ENCODE measurements at places on chromosomes 4 and X. TPM values are rescaled to one million over a fixed set of nuclear protein-coding genes. Genes with fewer than 3 reads are reported as not detected.

DNA sequence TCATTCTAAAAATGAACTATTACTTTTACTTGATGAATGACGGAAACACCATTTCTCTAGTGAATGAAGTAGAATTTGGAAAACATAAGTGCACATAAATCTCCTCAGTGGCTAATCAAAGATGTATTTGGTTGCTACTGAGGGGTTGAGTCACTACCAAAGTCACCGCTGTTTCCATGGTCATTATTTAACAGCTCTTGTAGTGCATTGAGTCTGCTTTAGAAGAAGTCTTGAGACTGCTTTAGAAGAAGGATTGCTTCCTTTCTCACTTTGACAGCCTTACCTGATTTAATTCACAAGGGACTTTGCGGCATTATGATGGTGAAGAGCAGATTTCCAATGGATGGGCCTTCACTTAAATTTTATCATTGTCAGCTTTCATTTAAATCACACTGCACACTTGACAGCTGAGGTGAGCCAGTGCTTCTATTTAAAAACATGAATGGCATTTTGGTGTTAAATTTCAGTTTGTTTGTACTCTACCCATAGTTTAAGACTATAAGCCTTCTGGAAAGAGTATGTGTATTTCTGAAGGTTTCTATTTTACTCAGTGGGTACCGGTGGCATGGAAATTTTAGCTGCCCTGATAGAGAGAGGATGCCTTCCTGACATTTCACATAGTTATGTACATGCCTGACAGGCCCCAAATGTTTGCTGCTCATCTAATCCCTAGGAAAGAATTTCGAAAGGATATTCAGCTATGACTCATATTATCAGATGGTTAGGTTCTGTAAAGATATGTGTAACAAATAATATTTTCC, 9.5 kb downstream of the ASB5 start:
- no peak overlapping the region for H3K4me3 ChIP-seq
- H3K27me3 ChIP-seq, result no peaks in the 10 kb centered on the region
- DNase-seq, result no peak
- no peaks in the 10 kb centered on the region for H3K4me1 ChIP-seq
- H3K27ac ChIP-seq, result no peak overlapping the region
- H3K36me3 ChIP-seq, result no peaks in the 10 kb centered on the region

GRCh38 chr4:82848706-82849105, 42.2 kb downstream of the SEC31A start:
- H3K27me3 ChIP-seq, result no peaks in the 10 kb centered on the region
- peaks cover 65% of the 10 kb centered on the region for H3K36me3 ChIP-seq
- H3K27ac ChIP-seq, result no peak overlapping the region
- no peak for DNase-seq

SPON2 gene
- 22.8 TPM for total RNA-seq

DNA sequence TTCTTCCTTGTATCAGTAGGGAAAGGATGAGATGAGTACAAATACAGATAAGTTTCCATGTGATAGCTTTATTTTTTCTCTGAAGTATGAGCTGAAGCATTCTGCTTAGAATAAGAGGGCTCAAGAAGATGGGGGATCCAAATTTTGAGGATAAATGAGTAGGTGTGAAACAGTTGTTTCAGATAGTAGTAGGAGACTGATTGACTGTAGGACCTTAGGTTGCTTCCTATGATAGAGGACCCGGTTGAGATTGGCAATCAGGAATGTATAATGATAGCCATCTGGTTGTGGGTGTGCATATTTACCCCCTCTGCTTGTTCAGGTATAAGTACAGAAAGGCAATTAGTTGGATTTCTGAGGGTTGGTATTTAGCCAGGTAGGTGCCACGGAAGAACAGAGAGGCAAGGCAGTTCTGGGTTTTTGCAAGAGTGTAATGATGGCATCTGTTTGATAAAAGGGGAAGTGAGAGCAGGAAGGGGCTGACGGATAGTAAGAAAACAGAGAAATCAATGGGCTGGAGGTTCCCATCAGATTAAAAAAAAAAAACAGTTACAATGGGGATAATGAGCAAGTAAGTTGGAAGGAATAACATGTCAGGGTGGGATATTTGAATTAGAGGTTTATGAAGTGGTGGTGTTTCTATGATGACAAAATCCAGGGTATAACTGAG, 13.7 kb downstream of the OCRL start:
- H3K4me1 ChIP-seq, result no peaks in the 10 kb centered on the region
- no peak overlapping the region for H3K4me3 ChIP-seq
- H3K27me3 ChIP-seq, result no peaks in the 10 kb centered on the region
- DNase-seq, result no peak

CFAP47 gene
- total RNA-seq, result not detected

DUX4 gene
- total RNA-seq, result not detected

GRCh38 chr4:78410676-78411075, 140.9 kb upstream of the ANXA3 start:
- peaks cover 2% of the 10 kb centered on the region for H3K27me3 ChIP-seq
- H3K4me3 ChIP-seq, result no peak overlapping the region
- no peak overlapping the region for H3K27ac ChIP-seq
- no peaks in the 10 kb centered on the region for H3K4me1 ChIP-seq

- no peak overlapping the region for H3K4me3 ChIP-seq
- no peaks in the 10 kb centered on the region for H3K27me3 ChIP-seq
- H3K36me3 ChIP-seq, result no peaks in the 10 kb centered on the region
- DNase-seq, result no peak
- peaks cover 7% of the 10 kb centered on the region for H3K4me1 ChIP-seq
These were observed 172.7 kb downstream of the NHS start for GRCh38 chrX:17547658-17548057.

MAOB gene
- total RNA-seq, result not detected

DNA sequence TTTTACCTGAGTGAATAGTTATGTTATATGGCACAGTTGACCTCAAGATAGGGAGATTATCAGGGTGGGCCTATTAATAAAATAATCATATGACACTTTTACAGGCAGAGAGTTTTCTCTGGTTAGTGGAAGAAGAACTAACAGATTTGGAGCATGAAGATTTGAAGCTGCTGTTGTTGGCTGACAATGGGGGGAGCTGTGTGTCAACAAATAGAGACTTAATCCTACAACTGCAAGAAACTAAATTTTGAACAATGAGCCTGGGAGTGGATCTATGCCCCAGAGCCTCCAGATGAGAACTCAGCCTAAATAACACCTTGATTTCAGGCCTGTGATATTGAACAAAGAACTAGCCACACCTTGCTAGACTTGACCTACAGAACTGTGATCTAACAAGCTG, 7.2 kb upstream of the CCSER1 start:
- H3K27ac ChIP-seq, result no peak overlapping the region
- DNase-seq, result no peak
- no peak overlapping the region for H3K4me3 ChIP-seq
- H3K4me1 ChIP-seq, result no peaks in the 10 kb centered on the region
- H3K36me3 ChIP-seq, result no peaks in the 10 kb centered on the region

GRCh38 chrX:69961365-69962072, 88.2 kb downstream of the AWAT2 start:
- H3K4me3 ChIP-seq, result no peak overlapping the region
- no peak overlapping the region for H3K27ac ChIP-seq
- no peak for DNase-seq
- no peaks in the 10 kb centered on the region for H3K4me1 ChIP-seq

DNA sequence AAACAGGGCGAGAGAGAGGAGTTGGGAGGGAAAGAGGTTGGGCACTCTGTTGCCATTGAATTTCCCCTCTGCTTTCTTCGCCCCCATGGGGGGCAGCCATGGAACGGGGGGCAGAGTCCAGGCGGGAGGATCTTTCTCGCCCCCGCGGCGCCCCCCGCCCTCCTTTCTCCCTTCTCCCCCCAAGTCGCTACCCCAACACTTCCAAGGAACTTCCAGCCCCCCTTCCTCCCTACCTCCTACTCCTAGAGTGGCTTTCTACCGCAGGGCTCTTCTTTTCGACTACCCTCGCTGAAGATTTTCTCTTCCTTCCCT, 594 bp upstream of the STAG2 start:
- peaks cover 26% of the 10 kb centered on the region for H3K4me1 ChIP-seq
- peaks cover 17% of the 10 kb centered on the region for H3K36me3 ChIP-seq
- H3K27me3 ChIP-seq, result no peaks in the 10 kb centered on the region
- H3K4me3 ChIP-seq, result peak overlapping the region; percentile 89
- H3K27ac ChIP-seq, result peak overlapping the region; percentile 99

CT45A3 gene
- total RNA-seq, result not detected

DNA sequence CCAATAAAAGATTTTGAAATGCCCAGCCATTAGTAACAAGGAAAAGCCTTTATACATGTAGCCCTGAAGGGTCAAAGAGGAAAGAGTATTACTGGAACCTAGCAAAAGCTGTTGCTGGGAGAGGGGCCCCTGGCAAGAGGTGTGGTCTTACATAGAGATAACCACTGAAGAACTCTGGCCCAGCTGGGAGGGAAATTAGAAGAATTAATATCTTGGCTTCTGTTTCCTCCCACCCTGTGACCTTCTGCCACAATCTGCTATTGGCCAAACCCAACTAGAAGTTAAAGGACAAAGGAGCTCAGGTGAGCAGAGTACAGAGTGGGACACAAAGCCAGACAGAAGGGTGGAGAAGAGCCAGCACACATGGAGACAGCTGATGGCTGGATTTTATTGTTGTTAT, 39.3 kb upstream of the CCNG2 start:
- no peak overlapping the region for H3K27ac ChIP-seq
- no peak overlapping the region for H3K4me3 ChIP-seq
- peaks cover 11% of the 10 kb centered on the region for H3K27me3 ChIP-seq
- H3K36me3 ChIP-seq, result no peaks in the 10 kb centered on the region
- DNase-seq, result no peak
- H3K4me1 ChIP-seq, result no peaks in the 10 kb centered on the region

DNA sequence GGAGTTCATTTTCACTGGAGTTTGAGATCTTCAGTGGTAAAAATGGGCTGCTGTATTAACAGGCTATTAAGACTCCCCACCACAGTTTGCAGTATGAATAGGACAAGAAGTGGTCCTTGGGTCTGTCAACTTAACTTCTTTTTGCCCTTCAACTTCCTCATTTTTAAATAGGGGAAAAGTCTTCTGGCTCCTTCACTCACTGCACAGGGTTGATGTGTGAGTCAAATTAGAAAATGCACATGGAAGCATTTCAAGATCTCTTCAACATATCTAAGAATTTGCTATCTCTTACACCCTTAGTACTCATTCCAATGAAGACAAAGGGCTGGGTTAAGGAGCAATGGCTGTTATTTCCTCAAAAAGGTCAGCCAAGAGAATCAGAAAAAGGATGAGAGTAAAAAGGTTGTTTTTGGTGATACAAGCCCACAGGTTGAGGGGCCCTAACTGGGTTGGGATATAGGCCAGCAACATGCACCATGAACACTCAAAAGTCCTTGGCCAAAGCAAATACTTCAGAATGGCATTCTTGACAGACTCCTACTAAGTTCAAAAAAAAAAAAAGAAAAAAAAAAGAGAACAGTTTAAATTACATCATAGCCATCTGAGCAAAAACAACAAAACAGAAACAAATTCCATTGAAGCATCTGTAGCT, 13.4 kb downstream of the PDE5A start:
- DNase-seq, result no peak
- no peak overlapping the region for H3K4me3 ChIP-seq
- no peaks in the 10 kb centered on the region for H3K36me3 ChIP-seq
- H3K4me1 ChIP-seq, result no peaks in the 10 kb centered on the region
- H3K27ac ChIP-seq, result no peak overlapping the region

DNA sequence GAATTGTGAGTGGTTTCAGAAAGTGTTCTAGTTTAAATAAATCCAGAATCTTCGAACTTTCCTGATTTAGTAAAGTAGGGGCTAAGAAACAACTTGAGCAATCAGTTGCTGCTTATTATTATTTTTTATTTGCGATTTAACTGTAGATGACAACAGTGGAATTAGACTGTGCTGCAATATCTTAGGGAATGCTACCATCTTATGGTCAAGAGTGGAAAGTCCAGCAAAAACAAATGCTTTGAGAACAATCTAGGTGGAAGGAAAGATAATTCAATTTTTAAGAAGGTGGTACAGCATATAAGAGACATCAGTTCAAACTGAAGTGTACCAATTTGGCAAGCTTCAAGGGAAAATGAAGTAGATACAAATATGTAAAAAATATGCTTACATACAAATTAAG, 73.3 kb downstream of the CYLC1 start:
- no peaks in the 10 kb centered on the region for H3K27me3 ChIP-seq
- H3K27ac ChIP-seq, result no peak overlapping the region
- H3K4me1 ChIP-seq, result no peaks in the 10 kb centered on the region
- no peak for DNase-seq

DNA sequence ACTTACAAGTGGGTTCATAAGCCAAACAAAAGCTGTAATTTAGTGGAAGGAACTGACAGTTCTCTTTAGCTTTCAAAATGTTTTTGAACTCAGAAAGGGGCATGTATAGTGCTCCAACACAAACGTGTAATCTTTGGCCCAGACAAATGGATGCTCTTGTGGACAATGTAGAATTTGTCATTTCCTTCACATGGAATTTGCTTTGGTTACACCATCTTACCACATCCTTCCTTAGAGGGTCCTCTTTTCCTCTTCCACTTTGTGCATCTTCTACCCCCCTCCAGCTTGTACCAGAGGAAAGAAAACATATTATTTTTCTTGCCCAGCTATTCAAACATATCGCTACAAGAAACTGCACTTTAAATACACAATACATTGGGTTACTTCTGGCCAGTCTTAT, 42.4 kb downstream of the MEPE start:
- no peak overlapping the region for H3K4me3 ChIP-seq
- no peaks in the 10 kb centered on the region for H3K4me1 ChIP-seq
- peaks cover 34% of the 10 kb centered on the region for H3K27me3 ChIP-seq
- H3K27ac ChIP-seq, result no peak overlapping the region
- DNase-seq, result no peak

GRCh38 chrX:57406149-57406548, 119.6 kb downstream of the FAAH2 start:
- H3K4me1 ChIP-seq, result no peaks in the 10 kb centered on the region
- no peak overlapping the region for H3K27ac ChIP-seq
- no peaks in the 10 kb centered on the region for H3K27me3 ChIP-seq
- no peak for DNase-seq

GRCh38 chr4:14434916-14435315, 567.4 kb upstream of the CPEB2 start:
- no peak for DNase-seq
- H3K4me3 ChIP-seq, result no peak overlapping the region
- no peaks in the 10 kb centered on the region for H3K4me1 ChIP-seq
- H3K27me3 ChIP-seq, result no peaks in the 10 kb centered on the region
- no peak overlapping the region for H3K27ac ChIP-seq

DNA sequence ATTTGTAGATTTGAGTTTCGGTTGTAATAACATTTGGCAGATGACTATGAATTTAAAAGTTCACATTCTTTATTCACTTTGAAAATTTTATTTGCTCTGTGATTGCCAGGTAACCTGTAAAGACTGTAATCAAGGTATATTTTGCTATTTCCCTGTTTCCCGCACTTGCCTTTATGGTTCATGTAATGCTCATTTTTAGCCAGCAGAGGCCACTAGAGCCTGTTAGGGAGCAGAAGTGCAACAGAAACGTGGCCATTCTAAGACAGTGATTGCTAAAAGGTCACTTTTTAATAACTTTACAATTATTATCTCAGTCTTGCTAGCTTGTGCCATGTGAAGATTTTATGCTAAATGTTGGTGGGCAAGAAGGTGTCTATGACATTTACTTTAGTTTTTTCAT, 12.4 kb downstream of the YIPF6 start:
- peaks cover 17% of the 10 kb centered on the region for H3K4me1 ChIP-seq
- DNase-seq, result peak; percentile 30
- no peaks in the 10 kb centered on the region for H3K27me3 ChIP-seq
- peaks cover 18% of the 10 kb centered on the region for H3K36me3 ChIP-seq

PLXNA3 gene
- total RNA-seq, result 52.8 TPM

SMIM20 gene
- 14.4 TPM for total RNA-seq

GRCh38 chr4:79334341-79334740, 8.5 kb upstream of the NAA11 start:
- no peak overlapping the region for H3K27ac ChIP-seq
- no peaks in the 10 kb centered on the region for H3K27me3 ChIP-seq
- H3K4me3 ChIP-seq, result no peak overlapping the region
- DNase-seq, result no peak
- H3K36me3 ChIP-seq, result no peaks in the 10 kb centered on the region
